ENCODE measurements at places on chromosomes 4 and X. TPM values are rescaled to one million over a fixed set of nuclear protein-coding genes. Genes with fewer than 3 reads are reported as not detected.

- peaks cover 26% of the 10 kb centered on the region for H3K4me1 ChIP-seq
- no peaks in the 10 kb centered on the region for H3K27me3 ChIP-seq
- no peak overlapping the region for H3K27ac ChIP-seq
- no peak for DNase-seq
- H3K4me3 ChIP-seq = no peak overlapping the region
Observed at GRCh38 chr4:140305053-140305452, 68.4 kb upstream of the SCOC start.

DNA sequence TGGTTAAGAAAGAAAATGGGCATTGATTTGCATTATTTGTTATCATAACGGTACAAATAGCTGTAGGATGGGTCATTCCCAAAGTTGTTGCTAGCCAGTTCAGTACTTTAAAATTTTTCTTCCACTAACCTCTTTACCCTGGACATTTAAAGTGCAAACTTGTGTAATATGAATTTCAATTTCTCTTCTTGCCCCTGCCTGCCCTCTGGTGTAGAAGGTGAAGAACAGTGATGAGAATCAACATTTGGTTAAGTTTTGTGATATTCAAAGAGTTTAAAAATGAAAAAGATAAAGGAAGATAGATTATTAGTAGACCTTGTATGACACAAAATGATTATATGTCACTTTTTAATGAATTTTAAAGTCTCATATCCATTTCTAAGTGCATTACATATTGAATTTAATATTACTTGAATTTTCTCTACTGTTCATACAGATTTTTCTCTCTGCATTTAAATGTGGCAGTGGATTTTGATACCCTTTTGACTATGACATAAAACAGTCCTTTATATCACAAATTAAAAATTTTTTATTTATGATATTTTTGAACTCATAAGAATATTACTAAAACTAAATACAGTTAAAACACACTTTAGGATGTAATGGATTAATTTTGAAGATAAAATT is 337.7 kb downstream of the BMPR1B start:
- H3K27me3 ChIP-seq = no peaks in the 10 kb centered on the region
- H3K36me3 ChIP-seq = no peaks in the 10 kb centered on the region
- no peak for DNase-seq
- H3K4me1 ChIP-seq = peaks cover 10% of the 10 kb centered on the region
- peak overlapping the region; percentile 9 for H3K4me3 ChIP-seq
- H3K27ac ChIP-seq = no peak overlapping the region

GRCh38 chrX:139530550-139530949 is at the start of gene F9:
F9 (plus strand) TSS chrX:139530739; CDS start chrX:139530765, 26 bp downstream.
- no peak within 1 kb of the TSS for H3K27ac ChIP-seq
- H3K36me3 ChIP-seq = no peaks in the 10 kb centered on the region
- H3K4me3 ChIP-seq = no peak within 1 kb of the TSS
- DNase-seq = no peak

DNA sequence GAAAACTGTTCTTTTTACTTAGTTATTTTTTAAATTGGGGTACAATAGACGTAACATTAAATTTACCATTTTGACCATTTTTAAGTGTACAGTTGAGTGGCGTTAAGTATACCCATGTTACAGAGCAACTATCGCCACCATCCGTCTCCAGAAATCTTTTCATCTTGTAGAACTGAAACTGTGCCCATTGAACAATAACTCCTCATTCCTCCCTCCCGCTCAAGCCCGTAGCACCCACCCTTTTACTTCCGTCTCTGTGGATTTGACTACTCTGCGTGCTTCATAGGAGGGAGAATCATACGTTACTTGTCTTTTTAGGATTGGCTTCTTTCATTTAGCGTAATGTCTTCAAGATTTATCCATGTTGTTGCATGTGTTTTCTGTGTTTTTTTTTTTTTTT is 55.3 kb downstream of the TMEM131L start:
- peaks cover 78% of the 10 kb centered on the region for H3K4me1 ChIP-seq
- H3K4me3 ChIP-seq = no peak overlapping the region
- peak overlapping the region; percentile 62 for H3K27ac ChIP-seq
- DNase-seq = no peak
- H3K27me3 ChIP-seq = no peaks in the 10 kb centered on the region

GRCh38 chrX:109350551-109350950 is 131.3 kb downstream of the GUCY2F start:
- no peak for DNase-seq
- no peak overlapping the region for H3K27ac ChIP-seq
- H3K27me3 ChIP-seq = no peaks in the 10 kb centered on the region

GRCh38 chrX:104564921-104565703 is 887 bp upstream of the IL1RAPL2 start:
- H3K4me1 ChIP-seq = no peaks in the 10 kb centered on the region
- H3K27me3 ChIP-seq = no peaks in the 10 kb centered on the region
- H3K27ac ChIP-seq = no peak overlapping the region
- no peak for DNase-seq
- no peak overlapping the region for H3K4me3 ChIP-seq
- H3K36me3 ChIP-seq = no peaks in the 10 kb centered on the region

DNA sequence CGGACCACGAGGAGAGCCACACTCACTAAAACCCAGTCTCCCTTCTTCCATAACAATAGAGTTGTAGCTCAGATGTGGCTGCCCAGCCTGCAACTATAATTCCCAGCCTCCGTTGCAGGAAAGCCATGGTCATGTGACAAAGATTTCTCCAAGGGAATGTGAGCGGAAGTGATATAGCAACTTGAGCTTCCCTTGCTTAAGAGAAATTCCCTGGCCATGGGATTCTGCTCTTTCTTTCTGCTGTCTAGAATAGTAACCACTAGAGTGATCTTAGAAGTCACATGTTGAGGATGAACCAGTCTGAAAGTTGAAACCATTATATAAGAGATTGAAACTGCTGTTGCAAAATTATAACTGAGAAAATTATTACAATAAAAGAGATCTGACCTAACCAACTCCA is 86.4 kb upstream of the MED14 start:
- no peaks in the 10 kb centered on the region for H3K36me3 ChIP-seq
- H3K4me1 ChIP-seq = no peaks in the 10 kb centered on the region

DNA sequence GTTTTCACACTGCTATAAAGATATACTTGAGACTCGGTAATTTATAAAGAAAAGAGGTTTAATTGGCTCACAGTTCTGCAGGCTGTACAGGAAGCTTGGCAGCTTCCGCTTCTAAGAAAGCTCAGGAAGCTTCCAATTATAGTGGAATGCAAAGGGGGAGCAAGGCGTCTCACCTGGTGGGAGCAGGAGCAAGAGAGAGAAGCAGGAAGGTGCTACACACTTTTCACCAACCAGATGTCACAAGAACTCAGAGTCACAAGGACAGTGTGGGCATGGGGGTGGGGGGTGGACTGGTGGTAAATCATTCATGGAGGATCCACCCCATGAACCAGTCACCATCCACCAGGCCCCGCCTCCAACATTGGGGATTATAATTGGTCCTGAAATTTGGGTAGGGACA is 22.8 kb downstream of the HMGB2 start:
- no peak overlapping the region for H3K4me3 ChIP-seq
- H3K27ac ChIP-seq = no peak overlapping the region
- H3K36me3 ChIP-seq = peaks cover 4% of the 10 kb centered on the region
- H3K4me1 ChIP-seq = no peaks in the 10 kb centered on the region
- no peak for DNase-seq

DNA sequence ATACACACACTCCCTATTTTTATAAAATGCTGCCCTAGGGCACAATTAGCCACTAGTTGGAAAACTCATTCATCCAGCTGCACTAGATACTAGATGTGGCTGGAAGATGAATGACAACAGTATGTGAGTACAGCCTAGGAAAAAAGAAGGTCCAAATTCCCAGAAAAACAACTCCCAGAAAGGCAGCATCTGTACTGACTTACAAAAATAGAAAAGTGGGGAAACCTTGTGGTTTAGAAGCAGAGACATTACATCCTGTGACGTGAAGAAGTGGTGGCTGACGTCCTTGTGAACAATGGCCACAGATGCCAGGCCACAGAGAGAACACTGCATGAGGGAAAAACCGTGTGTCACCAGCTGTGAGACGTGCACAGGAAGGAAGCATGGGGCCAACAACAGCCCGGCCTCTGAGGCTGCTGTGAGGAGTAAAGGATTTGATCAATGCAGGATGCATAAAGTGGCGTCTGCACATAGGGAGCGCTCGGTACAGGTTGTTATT is 81.2 kb downstream of the SPRY1 start:
- no peaks in the 10 kb centered on the region for H3K27me3 ChIP-seq
- no peak overlapping the region for H3K27ac ChIP-seq
- peaks cover 12% of the 10 kb centered on the region for H3K4me1 ChIP-seq
- no peak for DNase-seq
- H3K4me3 ChIP-seq = no peak overlapping the region

GRCh38 chrX:134886002-134886596 is 104.7 kb upstream of the SMIM10 start:
- H3K27ac ChIP-seq = no peak overlapping the region
- H3K4me3 ChIP-seq = no peak overlapping the region
- H3K27me3 ChIP-seq = no peaks in the 10 kb centered on the region

DNA sequence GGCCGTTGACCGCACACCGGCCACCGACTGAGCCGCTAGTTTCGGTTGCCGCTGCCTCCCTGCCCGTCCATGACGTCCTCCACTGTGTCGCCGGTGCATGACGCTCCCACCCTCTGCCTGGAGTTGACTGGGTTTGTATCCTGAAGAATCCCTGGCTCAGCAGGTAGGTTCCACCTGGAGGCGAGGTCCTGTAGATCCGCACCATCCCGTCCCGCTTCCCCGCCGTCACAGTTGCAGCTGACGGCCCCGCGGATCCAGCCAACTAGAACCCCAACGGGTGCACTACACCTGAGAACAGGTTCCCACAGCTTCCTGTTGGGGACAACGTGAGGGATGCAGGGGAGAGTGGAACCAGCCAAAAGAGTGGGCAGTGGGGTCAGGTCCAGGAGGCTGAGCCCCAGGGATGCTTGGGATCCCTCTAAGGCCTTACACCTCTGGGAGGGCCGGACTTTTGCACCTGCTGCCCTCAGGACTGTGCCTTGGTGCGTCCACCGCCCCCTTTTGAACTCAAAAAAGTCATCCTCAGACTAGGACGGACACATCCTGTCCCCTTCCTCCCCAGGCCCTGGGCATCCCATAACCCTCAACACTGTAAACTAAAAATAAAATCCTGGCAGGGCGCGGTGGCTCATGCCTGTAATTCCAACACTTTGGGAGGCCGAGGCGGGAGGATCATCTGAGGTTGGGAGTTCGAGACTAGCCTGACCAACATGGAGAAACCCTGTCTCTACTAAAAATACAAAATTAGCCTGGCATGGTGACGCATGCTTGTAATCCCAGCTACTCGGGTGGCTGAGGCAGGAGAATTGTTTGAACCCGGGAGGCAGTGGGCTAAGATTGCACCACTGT is 1.1 kb upstream of the SLBP start:
- peak overlapping the region; percentile 95 for H3K4me3 ChIP-seq
- H3K4me1 ChIP-seq = peaks cover 31% of the 10 kb centered on the region
- no peaks in the 10 kb centered on the region for H3K27me3 ChIP-seq
- DNase-seq = no peak
- H3K36me3 ChIP-seq = no peaks in the 10 kb centered on the region
- peak overlapping the region; percentile 98 for H3K27ac ChIP-seq

GRCh38 chr4:183837222-183837621 is 67.9 kb upstream of the STOX2 start:
- no peak overlapping the region for H3K27ac ChIP-seq
- H3K27me3 ChIP-seq = peaks cover 1% of the 10 kb centered on the region
- H3K4me1 ChIP-seq = no peaks in the 10 kb centered on the region
- no peak for DNase-seq
- no peak overlapping the region for H3K4me3 ChIP-seq

DNA sequence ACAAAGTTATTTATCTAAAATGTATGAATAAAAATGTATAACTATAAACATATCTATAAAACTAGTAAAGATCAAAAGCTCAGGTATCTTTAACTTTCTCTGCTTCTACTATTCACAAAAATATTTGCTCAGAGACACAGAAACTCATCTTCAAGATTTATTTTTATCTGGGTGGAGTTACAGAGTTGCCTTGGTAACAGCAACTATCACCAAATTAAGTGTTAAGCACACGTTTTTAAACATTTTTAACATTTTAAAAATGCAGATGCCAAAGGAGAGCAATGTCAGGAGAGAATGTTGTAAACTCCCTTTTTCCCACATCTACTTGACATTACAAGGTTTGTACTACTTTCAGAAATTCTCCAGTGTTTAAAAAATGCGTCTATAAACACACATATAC is 71.4 kb downstream of the SNCA start:
- no peaks in the 10 kb centered on the region for H3K36me3 ChIP-seq
- no peak overlapping the region for H3K4me3 ChIP-seq
- no peak overlapping the region for H3K27ac ChIP-seq
- H3K4me1 ChIP-seq = no peaks in the 10 kb centered on the region

DNA sequence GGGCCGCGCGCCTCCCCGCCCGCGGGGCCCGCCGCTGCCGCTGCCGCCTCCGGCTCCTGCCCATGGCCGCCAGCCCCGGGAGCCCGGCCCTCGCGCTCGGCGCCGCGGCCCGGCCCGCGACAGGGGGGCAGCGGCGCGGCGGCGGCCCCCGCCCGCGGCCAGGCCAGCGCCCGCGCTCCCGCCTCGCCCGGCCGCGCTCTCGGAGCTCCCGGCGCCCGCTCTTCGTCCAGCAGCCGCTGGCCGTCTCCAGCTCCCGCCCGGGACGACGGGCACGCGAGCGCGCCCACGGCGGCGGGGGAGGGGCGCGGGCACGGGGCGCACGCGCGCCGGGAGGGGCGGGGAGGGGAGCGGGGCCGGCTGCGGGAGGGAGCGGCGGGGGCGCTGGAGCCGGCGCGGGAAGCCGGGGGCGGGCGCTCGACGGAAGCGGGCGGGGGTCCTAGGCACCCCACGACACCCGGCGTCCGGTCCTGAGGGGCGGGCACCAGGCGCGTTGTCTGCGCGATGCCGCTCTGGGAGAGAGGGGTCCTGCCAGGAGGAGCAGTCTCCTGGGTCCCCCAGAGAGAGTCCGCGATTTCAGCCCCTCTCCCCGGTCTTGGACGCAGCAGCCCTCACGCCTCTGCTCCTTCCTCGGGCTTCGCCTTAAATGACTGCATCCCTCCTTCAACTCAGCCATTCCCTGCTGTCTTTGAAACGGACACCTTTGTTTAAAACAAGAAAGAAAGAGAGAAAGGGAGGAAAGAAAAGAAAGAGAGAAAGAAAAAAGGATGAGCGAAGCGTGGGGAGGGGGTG is 490 bp upstream of the PDZD4 start:
- no peaks in the 10 kb centered on the region for H3K36me3 ChIP-seq
- no peak for DNase-seq
- no peak overlapping the region for H3K4me3 ChIP-seq
- no peaks in the 10 kb centered on the region for H3K4me1 ChIP-seq
- no peak overlapping the region for H3K27ac ChIP-seq

GRCh38 chr4:23058165-23058776 is 365.5 kb downstream of the GBA3 start:
- no peaks in the 10 kb centered on the region for H3K36me3 ChIP-seq
- H3K4me3 ChIP-seq = no peak overlapping the region
- no peaks in the 10 kb centered on the region for H3K4me1 ChIP-seq
- no peaks in the 10 kb centered on the region for H3K27me3 ChIP-seq
- no peak overlapping the region for H3K27ac ChIP-seq

- H3K4me1 ChIP-seq = peaks cover 4% of the 10 kb centered on the region
- H3K27ac ChIP-seq = no peak overlapping the region
- no peak for DNase-seq
- H3K4me3 ChIP-seq = peak overlapping the region; percentile 63
- H3K36me3 ChIP-seq = no peaks in the 10 kb centered on the region
- H3K27me3 ChIP-seq = peaks cover 23% of the 10 kb centered on the region
Observed at GRCh38 chr4:6562931-6563901, 11.8 kb upstream of the MAN2B2 start.

SPATA4 gene
- total RNA-seq = 1.0 TPM

DCX gene
- not detected for total RNA-seq

CXorf65 gene
- not detected for total RNA-seq

HSFX3 gene
- not detected for total RNA-seq

PDCL2 gene
- not detected for total RNA-seq

UCP1 gene
- not detected for total RNA-seq

IKBKG gene
- 27.5 TPM for total RNA-seq

GNRHR gene
- total RNA-seq = not detected

Measured in psoas muscle (tissue), 8 donors.